ENCODE measurements at places on chromosomes 2 and 18.

GRCh38 chr2:58928973-58929372 lies 687.8 kb upstream of the FANCL start:
- DNase-seq, result no peak

GRCh38 chr2:18966131-18966530 lies 376.8 kb upstream of the NT5C1B start:
- DNase-seq, result no peak

- no peak for DNase-seq
Observed at GRCh38 chr2:126408671-126409070, 247.3 kb upstream of the GYPC start.

DNA sequence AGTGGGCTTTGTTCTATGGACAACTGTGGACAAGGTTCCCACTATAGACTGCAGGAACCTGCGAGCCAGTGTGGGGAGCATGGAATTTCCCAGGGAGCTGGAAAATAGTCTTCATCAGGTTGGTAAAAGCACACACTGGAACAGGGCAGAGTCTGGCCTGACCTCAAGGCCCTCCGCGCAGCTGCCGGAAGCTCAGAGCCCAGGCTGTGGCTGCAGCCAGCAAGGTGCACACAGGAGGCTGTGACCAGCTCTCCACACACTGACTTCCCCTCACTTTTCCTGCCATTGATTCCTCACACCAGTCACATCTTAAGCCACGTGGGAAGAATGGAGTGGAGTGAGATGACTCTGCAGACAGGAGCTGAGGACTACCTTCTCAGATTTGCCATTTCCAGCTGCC lies 19.1 kb downstream of the MAL start:
- DNase-seq, result no peak

Measured in suppressor macrophage treated with lipopolysaccharide for 4 hours (primary cell).